ENCODE measurements at places on chromosomes 12 and 14.

- no peak for DNase-seq
Measured at GRCh38 chr12:105562199-105562971, 231.9 kb downstream of the C12orf75 start.

DNA sequence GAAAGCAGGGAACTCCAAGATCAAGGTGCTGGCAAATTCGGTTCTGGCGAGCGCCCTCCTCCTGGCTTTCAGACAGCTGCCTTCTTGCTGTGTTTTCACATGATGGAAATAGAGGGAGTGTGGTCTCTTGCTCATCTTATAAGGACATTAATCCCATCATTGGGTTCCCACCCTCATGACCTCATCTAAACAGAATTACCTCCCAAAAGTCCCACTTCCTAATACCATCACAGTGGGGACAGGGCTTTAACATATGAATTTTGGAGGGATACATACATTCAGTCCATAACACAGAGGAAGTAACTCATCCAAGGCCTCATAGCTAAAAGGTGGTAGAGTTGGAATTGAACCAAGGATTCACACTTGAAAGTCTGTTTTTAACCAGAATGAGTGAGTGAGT lies 28.6 kb downstream of the DYRK2 start:
- no peak for DNase-seq

GRCh38 chr12:102528111-102528510 lies 47.7 kb upstream of the IGF1 start:
- DNase-seq, result no peak

- peak; percentile 92 for DNase-seq
Measured at GRCh38 chr12:76878899-76879709, at the start of gene CSRP2. Gene CSRP2, minus strand, starts transcription at chr12:76879019. Its CDS starts 12,759 bp downstream, at chr12:76866260.

DNA sequence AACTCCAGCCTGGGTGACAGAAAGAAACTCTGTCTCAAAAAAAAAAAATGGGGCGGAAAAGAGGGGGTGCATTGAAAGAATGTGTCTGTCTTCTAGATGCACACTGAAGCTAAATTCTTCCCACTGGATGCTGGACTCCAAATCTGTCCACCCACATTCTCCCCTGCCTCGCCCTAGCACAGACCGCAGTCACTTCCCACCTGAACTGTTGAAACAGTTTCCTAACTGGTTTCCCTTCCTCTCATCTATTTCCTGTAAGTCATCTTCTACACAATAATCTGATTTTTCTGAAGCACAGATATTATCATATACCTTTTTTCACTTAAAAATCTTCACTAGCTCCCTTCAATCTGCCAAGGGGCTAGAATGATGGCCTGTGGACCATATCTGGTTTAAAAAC lies 1.5 kb upstream of the HCAR1 start:
- peak; percentile 11 for DNase-seq

GRCh38 chr12:69129017-69129416 lies 110.4 kb upstream of the CPSF6 start:
- no peak for DNase-seq
